Endothelial cell of umbilical vein (primary cell): ENCODE measurements at places on chromosomes 2 and 18. TPM values are rescaled to one million over a fixed set of nuclear protein-coding genes. Genes with fewer than 3 reads are reported as not detected.

GRCh38 chr2:63610525-63610924 lies 21.8 kb downstream of the MDH1 start:
- H3K4me1 ChIP-seq = no peaks in the 10 kb centered on the region
- DNase-seq = no peak
- peaks cover 2% of the 10 kb centered on the region for H3K27me3 ChIP-seq
- H3K4me3 ChIP-seq = no peak overlapping the region
- H3K27ac ChIP-seq = no peak overlapping the region

Gene STK39
- polyA plus RNA-seq = 4.1 and 4.6 TPM in 2 replicates

GRCh38 chr2:190996947-190997346 lies 17.0 kb downstream of the STAT1 start:
- H3K36me3 ChIP-seq = peaks cover 26% of the 10 kb centered on the region
- H3K4me3 ChIP-seq = no peak overlapping the region
- no peaks in the 10 kb centered on the region for H3K4me1 ChIP-seq
- DNase-seq = no peak
- H3K27me3 ChIP-seq = no peaks in the 10 kb centered on the region

Gene ALPP
- polyA plus RNA-seq = not detected in 2 replicates

GRCh38 chr2:144632809-144633208 lies 112.9 kb upstream of the ZEB2 start:
- no peak overlapping the region for H3K27ac ChIP-seq
- H3K4me3 ChIP-seq = no peak overlapping the region
- DNase-seq = no peak
- no peaks in the 10 kb centered on the region for H3K4me1 ChIP-seq

Gene AMER3
- polyA plus RNA-seq = not detected in 2 replicates
